ENCODE measurements at places on chromosomes 4 and X.

DNA sequence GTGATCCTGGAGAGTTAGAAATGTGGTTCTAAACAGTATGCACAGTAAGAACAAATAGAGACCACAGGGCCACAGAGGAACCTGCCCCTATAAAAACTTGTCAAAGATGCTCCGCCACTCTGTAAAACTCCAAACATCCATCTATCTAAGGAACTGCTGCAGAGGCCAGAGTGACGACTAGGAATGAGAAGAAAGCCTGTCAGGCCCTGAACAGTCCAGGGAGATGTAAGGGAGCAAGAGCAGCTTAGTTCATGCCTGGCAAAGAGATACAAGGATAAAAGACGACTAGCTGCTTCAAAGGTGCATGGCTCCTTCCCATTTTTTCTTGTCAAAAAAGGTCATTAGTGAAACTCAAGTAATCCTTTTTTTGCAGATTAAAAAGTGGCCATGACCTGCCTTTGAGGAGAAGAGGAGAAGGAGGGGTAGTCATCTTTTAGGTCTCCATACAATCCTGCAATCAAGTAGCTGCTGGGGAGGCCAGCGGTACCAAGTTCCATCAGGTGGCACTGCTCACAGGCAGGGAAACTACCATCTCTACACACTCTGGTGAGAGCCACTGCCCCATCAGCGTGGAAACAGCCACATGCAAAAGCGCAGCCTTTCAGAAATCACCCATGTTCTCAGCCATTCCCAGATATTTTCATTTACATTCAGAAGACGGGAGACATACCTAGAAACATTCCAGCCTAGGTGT, 162.1 kb downstream of the TSPAN5 start:
- DNase-seq = no peak

- DNase-seq = no peak
These were observed 51.4 kb upstream of the GUCY1A1 start for GRCh38 chr4:155615081-155615887.

- DNase-seq = no peak
These were observed 14.2 kb downstream of the CLNK start for GRCh38 chr4:10670321-10670720.

DNA sequence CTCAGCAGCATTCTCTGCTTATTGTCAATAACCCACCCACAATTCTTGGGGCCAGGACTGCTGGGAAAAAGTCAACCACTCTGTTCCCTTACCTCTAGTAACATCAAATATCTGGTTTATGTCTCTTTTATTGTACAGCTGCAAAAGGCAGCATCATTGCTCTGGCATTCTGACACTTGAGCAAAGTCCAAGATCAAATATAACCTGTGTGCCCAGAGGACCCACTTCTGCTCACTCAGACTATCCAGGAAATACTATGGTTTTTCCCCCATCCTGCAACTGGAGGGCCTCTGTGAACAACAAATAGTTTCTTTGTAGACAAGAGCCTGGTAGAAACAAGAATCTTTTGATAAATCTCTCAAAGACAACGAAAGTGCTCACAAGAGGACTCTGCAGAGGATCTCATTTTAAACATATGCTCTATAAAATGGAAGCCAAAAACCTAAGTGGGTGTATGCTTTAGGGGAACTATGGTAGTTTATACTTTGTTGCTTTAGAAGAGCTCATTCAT, 154.7 kb downstream of the RAB28 start:
- DNase-seq = no peak

GRCh38 chr4:723751-724530, 18.3 kb downstream of the PCGF3 start:
- DNase-seq = no peak

DNA sequence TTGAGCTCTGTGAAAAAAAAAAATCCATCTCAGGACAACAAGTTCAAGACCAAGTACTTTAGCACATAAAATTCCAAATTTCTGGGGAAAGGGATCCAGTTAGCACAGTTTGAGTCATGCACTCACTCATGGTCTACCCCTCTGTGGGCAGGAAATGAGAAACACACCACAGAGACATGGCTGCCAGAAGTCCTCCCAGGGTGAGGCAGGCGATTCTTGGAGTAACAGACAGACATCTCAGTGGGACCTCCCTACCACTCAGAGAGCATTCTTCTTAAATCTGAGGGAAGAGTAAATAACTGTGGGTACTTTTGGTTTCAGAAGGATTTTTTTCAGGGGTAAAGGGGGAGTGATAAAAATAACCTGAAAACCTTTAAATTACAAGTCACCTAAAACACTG, 14.1 kb downstream of the CXCL1 start:
- DNase-seq = no peak

GRCh38 chr4:141045848-141046247, 87.4 kb downstream of the RNF150 start:
- DNase-seq = no peak

DNA sequence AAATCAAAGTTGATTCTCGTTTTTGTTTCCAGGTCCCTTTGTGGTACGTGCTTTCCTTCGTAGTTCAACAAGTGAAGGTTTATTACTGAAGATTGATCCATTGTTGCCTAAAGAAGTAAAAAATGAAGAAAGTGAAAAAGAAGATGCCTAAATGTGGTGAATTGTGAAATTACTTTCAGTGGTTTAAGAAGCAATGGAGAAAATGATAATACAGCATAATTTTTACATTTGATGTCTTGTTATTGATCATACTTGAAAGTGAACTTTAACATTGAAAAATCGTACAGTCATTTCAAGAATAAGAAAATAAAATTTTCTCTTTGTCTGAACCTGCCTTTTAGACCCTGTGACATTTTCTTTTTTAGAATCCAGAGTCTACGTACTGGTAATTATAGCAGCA, 89.8 kb downstream of the MRPL1 start:
- no peak for DNase-seq

GRCh38 chr4:139700568-139700967, 34.9 kb downstream of the MGST2 start:
- no peak for DNase-seq

DNA sequence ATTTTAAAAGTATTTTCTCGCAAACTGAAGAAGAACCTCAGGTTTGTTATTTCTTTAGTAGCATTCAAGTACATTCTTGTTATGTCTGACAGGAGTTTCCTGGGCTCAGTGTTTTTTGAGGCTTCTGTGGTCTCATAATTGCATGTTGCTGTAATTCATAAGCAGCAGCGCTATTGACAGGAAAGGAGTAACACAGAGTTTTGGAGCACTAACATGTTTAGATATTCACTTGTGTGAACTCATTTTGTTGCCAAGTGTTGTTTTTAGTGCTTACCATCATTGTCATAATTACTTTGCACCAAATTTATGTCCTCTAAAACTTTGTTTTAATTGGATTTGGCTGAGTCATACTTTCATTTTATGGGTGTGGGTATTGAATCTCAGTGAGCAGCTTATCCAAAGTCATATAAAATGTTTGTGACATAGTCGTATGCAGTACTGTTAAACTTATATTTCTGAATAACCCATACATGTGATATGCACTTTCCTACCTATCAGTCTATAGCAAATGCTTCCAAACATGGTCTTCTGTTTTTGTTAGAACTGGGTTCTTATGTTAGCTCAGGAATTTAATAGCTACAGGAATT, 358.7 kb upstream of the CTSO start:
- DNase-seq = no peak

DNA sequence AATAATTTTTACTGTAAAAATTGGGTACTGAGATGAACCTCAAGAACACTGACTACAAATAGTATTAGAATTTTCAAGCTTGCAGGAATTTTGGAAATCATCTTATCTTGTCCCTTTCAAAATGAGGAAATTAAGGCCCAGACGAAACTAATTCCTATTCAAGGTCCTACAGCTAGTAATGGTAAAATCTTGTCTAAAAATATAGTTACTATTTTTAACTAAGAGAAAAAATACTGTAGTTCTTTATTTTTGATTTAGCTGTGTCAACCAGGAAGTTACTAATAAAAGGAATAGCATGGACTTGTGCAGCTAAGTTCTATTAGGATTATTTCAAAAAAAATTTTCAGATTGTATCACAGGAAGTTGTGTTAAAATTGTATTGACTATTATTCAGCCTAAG, 12.7 kb downstream of the PRIMPOL start:
- DNase-seq = no peak

DNA sequence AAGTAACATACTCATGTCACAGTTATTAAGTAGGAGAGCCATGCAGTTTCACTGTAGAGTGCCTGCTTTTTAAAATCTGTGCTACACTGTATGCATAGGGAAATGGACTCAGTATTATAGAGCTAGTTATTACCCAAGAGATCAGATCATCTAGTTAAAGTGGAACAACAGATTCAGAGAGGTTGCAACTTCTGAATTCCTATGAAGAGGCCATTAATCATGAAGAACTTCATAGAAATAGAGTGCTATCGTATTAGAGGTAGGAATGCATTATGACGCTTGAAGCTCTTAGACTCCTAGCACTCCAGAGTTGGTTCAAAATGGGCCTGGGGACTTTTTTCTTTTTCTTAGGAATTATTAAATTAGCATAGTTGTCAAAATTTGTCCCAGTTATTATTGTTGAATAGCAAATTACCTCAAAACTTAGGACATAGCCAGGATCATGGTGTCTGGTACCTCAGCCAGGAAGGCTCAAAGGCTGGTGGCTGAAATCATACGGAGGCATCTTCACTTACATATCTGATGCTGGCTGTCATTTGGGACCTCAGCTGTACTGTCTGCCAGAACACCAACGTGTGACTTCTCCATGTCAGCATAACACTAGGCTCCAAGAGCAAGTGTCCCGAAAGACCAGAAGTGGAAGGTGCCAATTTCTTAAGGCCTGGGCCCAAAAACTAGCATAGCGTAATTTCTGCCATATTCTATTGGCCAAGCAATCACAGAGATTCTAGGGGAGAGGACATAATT, 125.7 kb downstream of the STAG2 start:
- DNase-seq = no peak

DNA sequence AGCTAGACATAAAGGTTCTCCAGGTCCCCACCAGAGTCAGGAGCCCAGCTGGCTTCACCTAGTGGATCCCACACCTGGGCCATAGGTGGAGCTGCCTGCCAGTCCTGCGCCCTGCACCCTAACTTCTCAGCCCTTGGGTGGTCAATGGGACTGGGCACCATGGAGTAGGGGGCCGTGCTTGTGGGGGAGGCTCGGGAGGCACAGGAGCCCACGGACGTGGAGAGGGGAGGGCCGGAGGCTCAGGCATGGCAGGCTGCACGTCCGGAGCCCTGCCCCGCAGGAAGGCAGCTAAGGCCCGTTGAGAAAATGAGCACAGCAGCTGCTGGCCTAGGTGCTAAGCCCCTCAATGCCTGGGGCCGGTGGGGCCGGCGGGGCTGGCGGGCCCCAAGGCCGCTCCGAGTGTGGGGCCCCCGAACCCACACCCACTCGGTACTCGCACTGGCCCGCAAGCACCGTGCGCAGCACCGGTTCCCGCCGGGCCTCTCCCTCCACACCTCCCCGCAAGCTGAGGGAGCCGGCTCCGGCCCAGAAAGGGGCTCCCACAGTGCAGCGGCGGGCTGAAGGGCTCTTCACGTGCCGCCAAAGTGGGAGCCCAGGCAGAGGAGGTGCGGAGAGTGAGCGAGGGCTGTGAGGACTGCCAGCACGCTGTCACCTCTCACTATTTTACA, 291.1 kb downstream of the KLHL4 start:
- DNase-seq = no peak

DNA sequence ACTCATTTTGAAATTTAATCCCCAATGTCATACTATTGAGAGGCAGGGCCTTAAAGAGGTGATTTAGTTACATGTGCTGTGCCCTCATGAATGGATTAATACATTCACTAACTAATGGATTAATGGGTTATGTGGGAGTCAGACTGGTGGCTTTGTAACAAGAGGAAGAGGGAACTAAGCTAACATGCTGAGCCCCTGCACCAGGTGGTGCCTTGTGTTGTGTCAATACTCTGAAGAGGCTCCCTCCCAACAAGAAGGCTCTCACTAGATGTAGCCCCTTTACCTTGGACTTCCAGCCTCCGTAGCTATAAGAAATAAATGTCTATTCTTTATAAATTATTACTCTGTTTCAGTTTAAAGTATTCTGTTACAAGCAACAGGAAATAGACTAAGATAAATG, 411.9 kb upstream of the EMCN start:
- DNase-seq = no peak

DNA sequence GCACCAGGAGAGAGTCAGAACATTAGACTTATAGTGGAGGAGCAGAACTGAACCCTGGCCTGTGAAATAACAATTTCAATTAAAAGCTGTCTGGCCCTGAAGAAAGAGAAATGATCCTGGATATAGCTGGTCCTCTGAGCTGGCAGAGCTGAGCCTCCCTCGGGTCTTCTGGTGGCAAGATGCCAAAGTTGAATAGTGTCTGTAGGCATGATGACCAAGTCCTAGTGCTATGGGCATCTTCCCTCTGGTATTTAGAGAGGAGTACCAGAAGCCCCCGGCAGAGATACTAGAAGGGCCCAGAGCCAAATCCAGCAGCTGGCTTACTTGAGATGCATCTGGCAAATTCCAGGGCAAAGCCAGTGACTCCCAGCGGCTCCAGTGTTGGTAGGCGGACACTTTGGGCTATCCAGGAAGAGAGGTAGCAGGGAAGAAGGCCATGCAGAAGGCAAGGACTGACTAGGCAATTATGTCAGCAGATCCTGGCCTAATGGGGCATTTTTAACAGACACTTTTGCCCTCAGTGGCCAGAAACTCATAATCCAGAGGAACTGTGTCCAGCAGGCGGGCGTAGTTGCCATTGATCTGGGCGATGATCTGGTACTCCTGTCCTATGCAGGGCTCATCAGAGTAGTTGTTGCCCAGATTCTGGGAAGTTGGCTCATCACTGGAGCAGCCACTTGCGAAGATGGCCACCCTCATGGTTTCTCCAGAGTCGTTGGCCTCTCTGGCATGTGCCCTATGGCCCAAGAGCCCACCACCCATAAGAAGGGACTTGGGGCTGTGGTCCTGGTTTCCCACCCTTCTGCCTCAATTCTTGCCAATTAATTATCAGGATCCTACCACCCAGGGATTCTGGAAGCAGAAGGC, 17.9 kb downstream of the VSIG4 start:
- DNase-seq = no peak

GRCh38 chrX:2607113-2607512, 84.0 kb upstream of the CD99 start:
- DNase-seq = no peak

DNA sequence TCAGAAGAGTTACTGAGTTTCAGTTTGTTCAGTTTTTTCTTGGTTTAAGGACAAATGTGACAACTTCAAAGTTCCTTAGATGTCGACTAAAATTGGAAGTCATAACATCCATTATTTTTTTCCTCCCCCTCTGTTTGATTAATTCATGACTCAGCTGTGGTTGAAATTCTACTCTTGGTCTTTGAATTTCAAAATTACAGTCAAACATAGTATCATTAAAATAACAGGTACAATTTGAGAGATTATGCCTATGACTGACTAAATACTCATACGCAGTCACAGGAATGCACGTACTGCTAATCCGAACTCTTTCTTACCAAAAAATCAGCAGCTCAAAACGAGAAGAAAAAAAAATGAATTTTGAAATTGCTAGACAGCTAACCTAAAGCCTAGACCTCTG, 1434.8 kb downstream of the RAPGEF2 start:
- no peak for DNase-seq

DNA sequence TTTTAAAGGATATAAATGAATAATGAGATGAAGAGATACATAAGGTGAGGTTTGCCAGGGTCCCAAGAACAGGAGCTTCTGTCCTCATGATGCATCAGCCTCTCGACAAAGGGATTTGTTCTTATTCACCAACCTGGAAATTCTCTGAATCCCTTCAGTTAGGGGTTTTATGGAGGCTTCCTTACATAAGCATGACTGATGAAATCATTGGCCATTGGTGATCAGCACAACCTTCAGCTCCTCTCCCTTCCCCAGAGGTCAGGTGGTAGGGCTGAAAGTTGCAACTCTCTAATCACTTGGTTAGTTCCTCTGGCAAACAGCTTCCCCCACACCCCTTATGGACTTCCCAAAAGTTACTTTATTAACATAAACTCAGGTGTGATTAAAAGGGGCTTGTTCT, 222.0 kb downstream of the SPRY1 start:
- no peak for DNase-seq
